ENCODE measurements at places on chromosomes 11 and 22.

DNA sequence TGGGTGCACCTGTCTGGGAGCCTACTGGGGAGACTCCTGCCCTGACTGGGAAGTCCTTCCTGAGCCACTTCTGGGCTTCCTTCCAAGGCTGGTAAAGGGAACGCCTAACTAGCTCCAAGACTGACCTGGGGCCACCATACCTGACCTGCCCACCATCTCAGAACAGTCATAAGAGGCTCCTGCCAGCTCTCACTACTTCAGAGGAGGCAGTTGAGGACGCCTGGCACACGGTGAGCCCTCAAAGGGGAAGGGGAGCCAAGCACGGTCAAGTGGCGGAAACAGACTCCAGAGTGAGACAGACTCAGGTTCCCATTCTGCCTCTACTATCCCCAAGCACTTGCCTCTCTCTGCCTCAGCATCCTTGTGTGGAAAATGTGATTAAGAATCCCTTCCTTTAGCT is 7.6 kb downstream of the MCAT start:
- no peak for DNase-seq

DNA sequence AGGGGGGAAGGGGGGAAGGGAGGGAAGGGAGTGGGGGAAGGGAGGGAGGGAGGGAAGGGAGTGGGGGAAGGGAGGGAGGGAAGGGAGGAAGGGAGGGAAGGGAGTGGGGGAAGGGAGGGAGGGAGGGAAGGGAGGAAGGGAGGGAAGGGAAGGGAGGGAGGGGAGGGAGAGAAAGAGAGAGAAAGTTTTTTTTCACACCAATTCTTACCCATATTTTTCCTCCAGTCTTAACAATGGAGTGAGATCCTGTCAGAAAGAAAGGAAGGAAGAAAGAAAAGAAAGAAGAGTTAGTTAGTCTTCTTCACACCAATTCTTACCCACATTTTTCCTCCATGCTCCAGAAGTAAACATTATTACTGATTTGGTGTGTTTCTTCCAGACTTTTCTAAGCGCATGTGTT is 3.0 kb upstream of the OR2AT4 start:
- DNase-seq = no peak

DNA sequence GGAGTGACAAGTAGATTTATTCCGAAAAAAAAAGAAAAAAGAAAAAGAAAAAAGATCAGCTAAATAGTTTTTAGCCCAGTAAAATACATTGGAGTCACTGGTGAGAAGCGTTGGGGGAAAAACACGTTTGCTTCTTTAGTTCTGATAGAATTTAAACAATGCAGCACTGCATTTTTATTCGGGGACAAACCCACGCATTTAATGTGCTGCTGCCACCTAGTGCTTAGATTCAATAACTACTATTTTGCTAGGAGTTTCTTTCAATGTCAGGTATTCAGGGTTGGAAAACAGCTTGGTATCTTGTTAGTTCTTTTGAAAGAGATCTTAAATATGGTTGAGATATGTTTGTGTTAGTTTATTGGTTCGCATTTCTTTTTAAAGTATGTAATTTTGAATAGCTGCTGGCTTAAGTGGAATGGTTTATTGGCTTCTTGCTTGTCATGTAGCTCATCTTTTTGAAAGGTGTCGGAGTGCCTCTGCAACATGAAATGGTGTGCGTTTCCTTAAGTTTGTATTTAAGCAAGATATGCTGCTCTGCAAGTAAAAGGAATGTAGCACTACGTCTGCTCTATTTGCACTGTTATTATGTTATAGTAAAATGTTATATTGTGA is 41.9 kb downstream of the SVIP start:
- peak; percentile 79 for DNase-seq

DNA sequence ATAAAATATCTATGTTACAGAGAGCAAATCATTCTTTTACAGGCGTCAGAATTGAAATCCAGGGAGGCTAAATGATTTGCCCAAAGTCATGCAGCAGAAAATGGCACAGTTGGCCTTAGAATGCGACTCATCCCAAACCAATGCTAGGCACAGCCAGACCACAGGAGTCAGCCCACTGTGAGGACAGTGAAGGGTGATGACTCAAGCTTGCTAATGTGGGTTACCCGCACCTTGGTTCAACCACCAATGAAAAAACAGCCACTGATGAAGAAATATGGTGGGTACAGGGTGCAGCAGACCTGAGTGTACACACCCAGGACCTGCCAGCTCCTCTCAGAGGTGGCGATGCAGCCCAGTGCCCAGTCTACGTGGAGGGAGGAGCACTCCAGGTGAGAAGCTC is 89.7 kb downstream of the ZC3H12C start:
- peak; percentile 22 for DNase-seq

GRCh38 chr11:88511006-88511405 is 173.5 kb upstream of the CTSC start:
- DNase-seq = peak; percentile 63

GRCh38 chr11:133978794-133979193 is 22.0 kb upstream of the IGSF9B start:
- DNase-seq = no peak

DNA sequence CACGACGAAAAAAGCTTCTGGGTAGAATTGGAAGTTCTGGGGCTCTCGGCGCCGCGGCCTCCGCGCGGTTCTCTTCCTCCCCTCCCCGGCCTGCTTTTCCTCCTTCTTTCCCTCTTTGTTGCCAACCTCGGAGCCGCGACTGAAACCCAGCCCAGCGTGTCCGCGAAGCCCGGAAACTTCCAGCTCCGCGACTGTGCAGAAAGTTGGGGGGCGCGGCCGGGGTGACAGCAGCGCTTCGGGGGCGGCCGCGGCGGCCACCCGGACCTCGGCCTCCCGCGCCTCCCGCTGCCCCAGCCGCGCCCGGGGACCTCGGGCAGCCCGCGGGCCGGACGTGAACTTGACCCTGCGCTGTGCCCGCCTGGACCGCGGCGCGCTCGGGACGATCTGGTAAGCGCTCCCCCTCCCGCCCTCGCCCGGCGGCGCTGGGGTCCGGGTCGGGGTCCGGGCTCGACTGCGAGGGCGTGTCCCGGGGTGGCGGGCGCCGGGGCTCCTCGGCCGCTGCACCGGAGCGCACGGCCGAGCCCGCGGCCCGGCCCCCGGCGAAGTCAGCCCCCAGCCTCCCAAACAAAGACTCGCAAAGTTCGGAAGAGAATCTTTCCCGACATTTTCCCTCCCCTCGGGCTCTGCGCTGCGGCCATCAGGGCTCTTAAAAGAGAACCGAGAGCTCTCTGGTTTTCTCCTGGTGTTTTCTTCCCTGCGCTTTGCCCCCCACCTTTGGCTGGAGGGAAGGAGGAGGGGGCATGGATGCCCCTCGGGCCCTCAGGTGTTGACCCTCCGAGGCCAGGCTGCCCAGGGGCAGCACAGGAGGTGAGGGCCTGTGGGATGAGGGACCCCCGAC is 67.9 kb upstream of the WNT7B start:
- peak; percentile 71 for DNase-seq

GRCh38 chr11:62552485-62553079 is 6.0 kb upstream of the AHNAK start:
- peak; percentile 48 for DNase-seq

GRCh38 chr22:39745789-39746188 is 147.8 kb downstream of the ENTHD1 start:
- no peak for DNase-seq

DNA sequence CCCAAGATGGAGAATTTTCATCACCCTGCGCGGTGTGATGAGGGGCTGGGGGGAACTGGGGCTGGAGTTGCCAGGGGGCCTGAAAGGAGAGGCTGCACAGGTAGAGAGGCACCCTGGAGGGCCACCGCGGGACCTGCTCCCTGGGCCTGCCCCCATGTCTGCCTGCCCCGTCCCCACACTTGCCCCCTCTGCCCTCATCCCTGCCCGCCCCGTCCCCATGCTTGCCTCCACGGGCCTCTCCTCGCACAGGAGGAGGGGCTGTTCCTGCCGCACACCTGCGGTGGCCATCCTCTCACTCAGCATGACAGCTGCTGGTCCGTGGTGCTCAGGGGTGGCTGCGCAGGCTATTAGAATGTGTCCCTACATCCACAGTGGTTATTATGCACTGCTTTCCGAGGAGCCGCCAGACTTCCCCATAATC is 43.5 kb downstream of the LINC01488 start:
- no peak for DNase-seq

GRCh38 chr22:19055801-19056200 is 66.4 kb downstream of the DGCR2 start:
- no peak for DNase-seq

- no peak for DNase-seq
Observed at GRCh38 chr11:92875473-92875872, 94.0 kb upstream of the MTNR1B start.

DNA sequence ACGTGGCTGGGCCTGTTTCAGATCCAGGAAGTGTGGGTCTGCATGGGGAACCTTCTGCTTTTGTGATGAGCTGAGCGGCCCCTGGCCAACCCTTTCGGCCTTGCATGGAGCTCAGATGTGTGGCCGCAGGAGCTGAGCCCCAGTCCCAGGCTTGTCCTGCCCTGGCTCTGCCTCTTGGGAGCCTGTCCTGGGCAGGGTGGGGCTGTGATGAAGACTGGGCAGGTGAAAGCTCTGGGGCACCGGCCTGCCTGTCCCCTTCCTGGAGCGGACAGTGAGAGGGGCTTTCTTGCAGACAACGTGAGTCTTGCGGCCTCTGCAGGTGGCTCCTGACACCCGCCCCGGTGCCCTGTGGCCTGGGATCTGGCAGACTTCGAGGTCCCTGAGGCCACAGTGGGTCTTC is 1296.6 kb downstream of the BRD1 start:
- DNase-seq = no peak

GRCh38 chr11:6695377-6695776 is 12.2 kb upstream of the MRPL17 start:
- no peak for DNase-seq

DNA sequence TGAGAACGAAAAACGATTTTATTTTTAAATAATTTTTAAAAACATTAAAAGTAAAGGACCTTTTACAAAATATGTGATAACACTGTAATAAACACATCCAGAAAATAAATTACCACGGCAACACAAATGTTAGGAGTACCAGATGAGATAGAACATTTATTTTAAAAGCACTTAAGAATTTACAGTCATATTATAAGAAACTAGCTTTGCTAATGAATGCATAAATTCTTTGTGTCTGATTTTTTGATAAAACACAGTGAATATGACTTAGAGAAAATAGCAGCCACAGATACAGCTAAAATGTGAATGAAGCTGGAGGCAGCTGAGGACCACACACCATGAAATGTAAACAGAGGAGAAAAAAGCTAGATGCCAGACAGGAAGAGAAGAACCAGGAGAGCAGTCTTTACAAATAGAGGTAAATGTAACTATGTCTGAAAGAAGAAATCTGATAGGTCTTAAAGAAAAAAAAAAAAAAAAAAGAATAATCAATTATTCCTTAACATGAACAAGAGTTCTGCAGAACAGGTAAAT is 14.6 kb downstream of the CCDC34 start:
- no peak for DNase-seq

DNA sequence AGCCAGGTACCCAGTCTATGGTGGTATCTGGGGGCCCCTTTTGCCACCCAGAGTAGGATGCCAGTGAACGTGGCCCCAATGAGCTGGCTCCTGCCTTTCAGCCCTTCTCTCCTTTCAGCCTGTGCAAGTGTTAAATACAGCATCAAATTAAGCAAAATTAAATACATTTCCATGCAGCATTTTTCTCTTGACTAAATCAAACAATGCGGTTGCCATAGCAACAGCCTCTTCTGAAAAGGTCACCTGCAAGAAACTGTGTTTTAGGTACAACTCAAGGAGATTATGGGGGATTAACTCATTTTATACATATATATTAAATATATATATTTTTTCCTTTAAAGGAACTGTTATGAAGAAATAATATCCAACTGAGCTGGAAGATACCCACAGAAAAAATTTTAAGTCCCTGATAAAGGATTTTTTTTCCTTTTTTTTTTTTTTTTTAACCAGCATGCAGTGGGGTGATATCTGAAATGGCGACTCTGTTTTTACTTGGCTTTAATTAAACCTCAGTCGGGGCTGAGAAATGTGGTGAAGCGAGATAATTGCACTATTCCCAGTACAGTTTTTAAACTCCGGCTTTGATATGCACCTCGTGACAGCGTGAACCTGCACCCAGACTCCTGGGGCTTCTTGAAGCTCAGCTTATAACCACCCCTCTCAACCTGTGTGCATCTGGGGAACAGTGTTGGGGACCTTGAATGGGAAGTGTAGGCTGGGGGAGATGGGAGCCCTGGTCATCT is 115.3 kb downstream of the PKNOX2 start:
- DNase-seq = no peak

DNA sequence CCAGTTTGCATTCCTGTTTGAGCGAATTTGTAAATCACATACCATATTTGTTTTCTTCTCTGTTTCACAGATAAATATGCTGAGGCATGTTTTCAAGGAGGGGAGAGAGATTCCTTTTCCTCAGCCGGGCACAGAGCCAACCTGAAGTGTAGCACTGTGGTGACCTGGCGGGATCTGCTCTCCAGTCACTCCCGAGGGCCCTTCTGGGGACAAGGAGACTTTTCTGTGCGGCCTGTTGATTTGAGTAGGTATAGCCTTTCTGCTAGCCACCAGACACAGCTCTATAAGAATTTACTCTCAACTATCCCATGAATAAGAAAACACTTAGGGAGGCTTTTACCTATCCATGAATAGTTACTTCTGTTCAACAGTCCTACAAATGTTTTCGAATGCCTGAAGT is 63.5 kb upstream of the FDX1 start:
- peak; percentile 57 for DNase-seq

DNA sequence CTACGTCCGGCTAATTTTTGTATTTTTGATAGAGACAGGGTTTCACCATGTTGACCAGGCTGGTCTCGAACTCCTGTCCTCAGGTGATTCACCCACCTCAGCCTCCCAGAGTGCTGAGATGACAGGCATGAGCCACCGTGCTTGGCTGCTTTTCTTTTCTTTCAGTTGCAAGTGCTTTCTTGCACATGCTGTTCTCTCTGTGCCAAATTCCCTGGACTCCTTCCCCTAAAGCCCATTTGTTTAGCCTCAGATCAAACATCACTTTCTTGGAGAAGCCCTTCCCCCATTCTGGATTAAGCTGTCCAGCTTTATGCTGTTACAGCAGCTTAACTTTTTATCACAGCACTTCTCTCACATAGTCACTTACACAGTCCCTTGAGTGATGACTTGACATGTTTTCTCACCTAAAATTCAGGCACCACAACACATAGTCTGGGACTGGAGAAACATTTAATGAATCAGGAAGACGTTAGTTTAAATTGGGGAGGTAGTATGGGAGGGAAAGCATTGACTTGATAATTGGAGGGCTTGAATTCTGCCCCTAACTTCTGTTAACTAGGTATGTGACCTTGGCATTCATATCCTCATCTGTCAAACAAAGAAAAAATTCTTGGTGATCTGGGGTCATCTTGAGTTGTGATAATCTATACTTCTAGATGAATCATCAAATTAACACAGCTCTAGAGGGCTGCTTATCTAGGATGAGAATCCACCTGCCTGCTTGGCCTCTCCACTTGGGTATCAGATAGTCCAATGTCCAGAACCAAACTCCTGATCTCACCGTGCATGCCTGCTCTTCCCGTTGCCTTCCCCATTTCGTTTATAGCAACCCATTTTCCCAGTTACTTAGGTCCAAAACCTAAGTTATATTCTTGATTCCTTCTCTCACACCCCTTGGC is 18.4 kb downstream of the ACO2 start:
- no peak for DNase-seq

DNA sequence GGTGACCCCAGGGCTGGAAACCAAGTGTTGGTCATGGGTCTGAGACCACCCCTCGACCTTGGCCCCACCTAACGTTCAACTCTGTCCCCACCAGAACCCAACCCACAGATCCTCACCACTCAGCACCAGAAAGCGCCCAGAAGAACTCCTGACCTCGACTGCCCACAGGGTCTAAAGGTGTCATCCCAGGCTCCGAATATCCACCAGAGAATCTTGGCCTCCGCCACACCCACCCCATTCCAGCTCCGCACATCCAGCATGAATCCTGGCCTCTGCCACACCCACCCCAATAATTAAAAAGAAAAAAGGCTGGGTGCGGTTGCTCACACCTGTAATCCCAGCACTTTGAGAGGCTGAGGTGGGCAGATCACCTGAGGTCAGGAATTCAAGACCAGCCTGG is 1.3 kb downstream of the CERK start:
- DNase-seq = no peak
